ENCODE measurements at places on chromosomes 1 and 21.

DNA sequence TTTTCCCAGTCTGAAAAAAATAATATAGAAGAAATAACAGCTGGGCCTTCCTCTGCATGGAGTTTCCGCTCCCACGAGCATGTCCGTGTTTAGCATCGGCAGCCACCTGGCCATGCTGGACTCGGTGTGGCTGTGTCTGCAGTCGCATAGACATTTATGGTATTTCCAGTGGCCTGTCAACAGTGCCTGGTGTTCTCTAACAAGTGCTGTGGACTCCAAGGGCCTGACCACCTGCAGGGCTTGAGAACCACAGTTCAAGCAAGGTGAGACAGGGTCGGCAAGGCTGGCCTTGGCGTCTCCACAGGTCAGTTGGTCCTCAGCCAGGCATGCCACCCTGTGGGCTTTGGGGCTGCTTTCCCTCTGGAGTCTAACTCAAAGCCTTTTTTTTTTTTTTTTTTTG is 124.8 kb downstream of the PGBD5 start:
- H3K4me1 ChIP-seq, result no peaks in the 10 kb centered on the region
- H3K36me3 ChIP-seq, result no peaks in the 10 kb centered on the region
- no peak for DNase-seq
- no peak overlapping the region for H3K27ac ChIP-seq
- H3K4me3 ChIP-seq, result no peak overlapping the region

DNA sequence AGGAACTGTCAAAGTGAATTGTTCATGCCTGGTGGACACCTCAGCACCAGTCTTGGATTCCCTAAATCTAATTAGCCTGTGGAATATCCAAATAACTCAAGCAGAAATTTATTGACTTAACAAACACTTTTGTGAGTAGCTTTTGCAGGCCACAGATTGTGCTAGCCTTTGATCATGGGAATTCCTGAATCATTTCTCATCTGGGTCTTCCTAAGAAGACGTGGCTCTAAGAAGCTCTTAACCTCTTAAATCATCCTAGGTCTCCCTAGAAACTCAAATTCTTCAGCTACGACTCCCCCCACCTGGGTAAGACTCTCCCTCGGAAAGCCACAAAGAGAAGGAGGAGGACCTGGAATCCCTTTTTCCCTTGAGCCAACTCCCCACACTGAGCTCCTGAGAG is 53.8 kb upstream of the PSEN2 start:
- no peaks in the 10 kb centered on the region for H3K27me3 ChIP-seq
- DNase-seq, result no peak
- H3K27ac ChIP-seq, result no peak overlapping the region
- no peak overlapping the region for H3K4me3 ChIP-seq
- H3K36me3 ChIP-seq, result no peaks in the 10 kb centered on the region

DNA sequence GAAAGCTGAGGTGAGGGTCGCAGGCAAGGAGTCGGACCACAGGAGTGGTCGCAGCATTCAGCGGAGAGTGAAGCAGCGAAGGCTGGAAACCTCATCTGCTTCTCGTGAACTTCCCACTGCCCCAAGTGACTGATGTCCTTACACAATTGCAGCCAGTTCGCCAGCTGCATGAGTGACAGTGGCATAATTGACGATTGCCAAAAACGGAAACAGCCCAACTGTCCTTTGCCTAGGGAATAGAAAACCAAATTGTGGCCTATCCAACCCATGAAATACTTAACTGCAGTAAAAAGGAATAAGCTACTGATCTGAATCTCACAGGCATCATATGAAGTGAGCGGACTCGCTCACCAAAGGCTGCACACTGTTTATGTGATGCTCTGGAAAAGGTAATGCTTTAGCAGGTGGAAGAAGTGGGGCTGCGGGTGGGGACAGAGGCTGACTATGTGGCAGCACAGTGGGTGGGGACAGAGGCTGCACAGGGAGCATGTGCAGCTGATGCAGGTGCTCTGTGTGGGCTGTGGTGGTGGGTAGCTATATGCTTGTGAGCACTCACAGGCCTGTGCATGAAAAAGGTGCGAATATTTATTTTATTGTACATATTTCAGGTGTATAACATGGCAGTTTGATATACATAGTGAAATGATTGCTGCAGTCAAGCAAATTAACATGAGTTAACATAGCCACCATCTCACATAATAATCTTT is 4.2 kb upstream of the NLRP3 start:
- H3K4me3 ChIP-seq, result no peak overlapping the region
- H3K36me3 ChIP-seq, result no peaks in the 10 kb centered on the region
- H3K27me3 ChIP-seq, result no peaks in the 10 kb centered on the region

DNA sequence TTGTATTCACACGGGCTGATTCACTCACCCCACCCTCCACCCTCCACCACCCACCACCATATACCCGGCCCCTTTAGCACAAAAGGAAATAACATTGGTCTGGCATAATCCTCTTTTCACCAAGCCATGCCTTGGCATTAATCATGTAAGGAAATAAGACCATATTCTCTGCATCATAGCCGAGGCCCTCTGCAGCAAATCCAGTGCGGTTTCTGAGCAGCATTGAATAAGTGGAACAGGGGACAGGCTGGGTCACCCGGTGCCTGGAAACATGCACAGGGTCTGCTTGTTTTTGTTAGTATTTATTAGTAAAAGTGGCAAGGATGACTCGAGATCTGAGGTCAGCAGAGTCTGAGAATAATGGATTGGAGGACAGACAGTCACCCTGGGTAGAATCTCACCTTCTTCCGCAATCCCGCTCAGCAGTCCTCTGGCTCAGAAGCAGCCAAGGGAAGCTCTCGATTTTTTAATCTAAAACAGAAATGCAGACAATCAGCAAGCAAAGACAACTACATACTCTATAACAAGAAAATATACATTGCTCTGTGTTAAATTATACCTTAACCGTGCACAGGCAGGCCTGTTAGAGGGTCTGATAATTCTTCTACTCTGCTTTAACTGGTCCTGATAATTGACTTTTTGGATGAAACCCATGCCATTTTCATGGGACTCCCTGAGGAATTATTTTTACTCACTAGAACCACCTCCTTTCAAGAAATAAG is 52.4 kb upstream of the CDC42BPA start:
- H3K27ac ChIP-seq, result no peak overlapping the region
- no peak overlapping the region for H3K4me3 ChIP-seq
- no peaks in the 10 kb centered on the region for H3K27me3 ChIP-seq
- H3K36me3 ChIP-seq, result no peaks in the 10 kb centered on the region

GRCh38 chr1:75614399-75614756 is 3.5 kb upstream of the SLC44A5 start:
- no peaks in the 10 kb centered on the region for H3K27me3 ChIP-seq
- no peaks in the 10 kb centered on the region for H3K36me3 ChIP-seq
- peaks cover 5% of the 10 kb centered on the region for H3K4me1 ChIP-seq
- no peak for DNase-seq
- H3K27ac ChIP-seq, result no peak overlapping the region

- H3K27me3 ChIP-seq, result no peaks in the 10 kb centered on the region
- no peaks in the 10 kb centered on the region for H3K36me3 ChIP-seq
- no peaks in the 10 kb centered on the region for H3K4me1 ChIP-seq
- no peak overlapping the region for H3K27ac ChIP-seq
- DNase-seq, result no peak
- no peak overlapping the region for H3K4me3 ChIP-seq
Observed at GRCh38 chr1:164689672-164690511, 130.9 kb downstream of the PBX1 start.

DNA sequence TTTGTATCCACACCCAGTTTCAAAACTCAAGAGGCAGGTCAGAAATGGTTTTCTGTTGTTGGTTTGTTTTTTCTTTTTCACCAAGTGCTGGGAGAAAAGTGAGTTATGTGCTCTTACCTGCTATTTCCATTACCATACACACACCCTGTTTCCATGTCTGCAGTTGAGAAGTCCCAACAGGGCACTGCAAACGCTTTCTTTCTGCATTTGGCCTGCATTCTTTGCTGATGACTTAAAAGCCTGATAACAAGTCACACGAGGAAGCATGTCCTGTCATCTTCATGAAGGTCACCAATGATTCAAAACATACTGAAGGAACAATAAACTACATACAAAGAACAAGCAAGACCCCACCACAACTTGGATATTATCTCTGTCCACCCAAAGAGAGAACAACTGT is 24.8 kb upstream of the KCNE1 start:
- H3K4me1 ChIP-seq, result peaks cover 9% of the 10 kb centered on the region
- no peak for DNase-seq
- H3K36me3 ChIP-seq, result no peaks in the 10 kb centered on the region
- no peak overlapping the region for H3K27ac ChIP-seq

DNA sequence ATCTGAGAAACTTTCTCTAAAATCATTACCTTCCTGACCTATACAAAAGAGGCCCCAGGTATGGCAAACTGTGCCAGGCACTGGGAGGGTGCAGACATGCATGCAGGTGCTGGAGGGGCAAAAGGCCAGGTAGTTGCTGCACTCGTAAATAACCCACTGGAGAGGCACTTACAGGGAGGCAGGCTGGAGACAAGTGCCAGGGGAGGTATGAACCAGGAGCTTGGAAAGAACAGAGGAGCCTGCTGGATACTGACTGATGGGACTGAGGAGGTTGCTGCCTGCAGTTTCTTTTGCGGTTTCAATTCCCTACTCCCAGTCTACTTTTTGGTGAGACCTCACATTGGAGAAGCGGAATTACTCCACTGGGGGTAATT is 113.9 kb downstream of the DSCAM start:
- no peaks in the 10 kb centered on the region for H3K36me3 ChIP-seq
- DNase-seq, result no peak
- H3K4me1 ChIP-seq, result no peaks in the 10 kb centered on the region
- H3K27ac ChIP-seq, result no peak overlapping the region
- H3K4me3 ChIP-seq, result no peak overlapping the region

- H3K27ac ChIP-seq, result no peak overlapping the region
- no peak for DNase-seq
- H3K27me3 ChIP-seq, result no peaks in the 10 kb centered on the region
Observed at GRCh38 chr1:161192476-161193465, 6.1 kb downstream of the ADAMTS4 start.

- H3K27ac ChIP-seq, result no peak overlapping the region
- no peak for DNase-seq
- no peaks in the 10 kb centered on the region for H3K36me3 ChIP-seq
- H3K4me1 ChIP-seq, result no peaks in the 10 kb centered on the region
Observed at GRCh38 chr21:26743524-26743923, 101.7 kb downstream of the ADAMTS1 start.

DNA sequence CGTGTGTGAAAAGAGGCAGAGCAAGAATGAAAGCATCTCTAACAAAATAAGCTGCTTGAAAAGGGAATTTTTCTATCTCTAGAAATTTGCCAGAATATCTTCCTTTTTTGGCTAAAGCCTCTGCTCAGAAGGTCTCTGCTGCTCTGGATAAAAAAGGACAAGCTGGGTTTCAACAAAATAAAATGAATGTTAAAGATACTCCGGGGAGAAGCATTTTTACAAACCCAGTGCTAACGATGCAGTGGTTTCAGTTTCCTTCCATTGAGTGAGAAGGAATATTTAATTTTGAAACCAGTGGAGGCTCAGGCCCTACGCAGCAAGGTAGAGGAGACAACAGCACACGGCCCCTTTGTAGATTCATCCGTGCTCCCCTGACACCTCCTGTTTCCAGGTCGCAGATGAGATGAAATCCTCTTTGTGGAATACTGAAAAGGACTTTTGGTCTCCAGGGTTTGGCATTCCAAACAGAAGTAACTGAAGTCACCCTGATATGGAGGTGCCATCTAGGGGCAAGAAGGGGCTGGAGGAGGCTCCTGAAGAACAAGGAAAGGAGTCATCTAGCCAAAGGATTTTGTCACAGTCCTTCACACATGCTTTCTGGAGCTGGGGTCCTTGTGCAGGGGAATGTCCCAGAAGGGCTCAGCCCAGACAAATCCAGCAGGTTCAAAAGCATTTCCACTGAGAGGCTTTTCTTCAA is 65.7 kb upstream of the SYT6 start:
- H3K36me3 ChIP-seq, result no peaks in the 10 kb centered on the region
- no peaks in the 10 kb centered on the region for H3K4me1 ChIP-seq
- no peak for DNase-seq
- H3K27me3 ChIP-seq, result no peaks in the 10 kb centered on the region
- peak overlapping the region; percentile 47 for H3K4me3 ChIP-seq

DNA sequence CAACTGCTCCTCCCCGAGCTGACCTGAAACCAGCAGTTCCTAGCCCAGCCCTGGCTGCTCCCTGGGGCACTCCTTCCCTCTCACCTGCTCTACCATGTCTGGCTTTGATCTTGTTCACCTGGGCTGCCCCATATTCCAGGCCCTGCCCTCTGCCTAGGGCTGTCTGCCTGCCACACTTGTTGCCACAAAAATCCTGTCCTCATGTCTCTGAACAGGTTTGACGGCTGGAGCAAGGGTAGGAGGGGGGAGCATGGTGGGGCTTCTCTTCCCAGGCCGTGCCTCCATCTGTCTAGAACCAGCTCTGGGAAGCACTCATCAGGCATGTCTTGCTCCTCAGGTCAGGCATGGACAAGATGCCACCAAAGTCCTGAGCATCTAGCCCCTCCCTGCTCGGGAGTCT is 44.3 kb upstream of the WNT2B start:
- no peak overlapping the region for H3K4me3 ChIP-seq
- DNase-seq, result no peak
- H3K4me1 ChIP-seq, result peaks cover 6% of the 10 kb centered on the region
- no peaks in the 10 kb centered on the region for H3K27me3 ChIP-seq
- H3K27ac ChIP-seq, result no peak overlapping the region
- H3K36me3 ChIP-seq, result no peaks in the 10 kb centered on the region

DNA sequence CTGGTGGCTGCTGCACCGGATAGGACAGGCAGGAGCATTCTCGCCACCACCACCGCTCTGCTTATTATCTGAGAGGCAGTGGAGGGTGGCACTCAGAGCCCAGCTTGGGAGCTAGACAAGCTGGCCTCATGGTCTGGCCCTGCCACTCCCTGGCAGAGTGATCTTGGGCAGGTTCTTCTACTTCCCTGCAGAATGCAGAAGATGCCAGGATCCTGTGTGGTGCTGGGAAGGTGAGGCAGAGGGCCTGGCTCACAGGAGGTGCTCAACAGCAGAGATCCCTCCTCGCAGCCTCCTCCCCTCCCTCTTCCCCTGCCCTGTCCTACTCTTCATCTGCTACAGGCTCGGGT is 60.4 kb downstream of the ARHGEF10L start:
- H3K4me3 ChIP-seq, result no peak overlapping the region
- peaks cover 22% of the 10 kb centered on the region for H3K4me1 ChIP-seq
- no peak for DNase-seq
- H3K36me3 ChIP-seq, result peaks cover 12% of the 10 kb centered on the region
- no peaks in the 10 kb centered on the region for H3K27me3 ChIP-seq
- H3K27ac ChIP-seq, result peak overlapping the region; percentile 72

Measured in thoracic aorta (tissue), 2 donors.